Peyer's patch (tissue), 4 donors: ENCODE measurements at places on chromosomes 11 and 22.
A peak's percentile ranks its signal among the peaks of the same experiment; 100 is the strongest.

DNA sequence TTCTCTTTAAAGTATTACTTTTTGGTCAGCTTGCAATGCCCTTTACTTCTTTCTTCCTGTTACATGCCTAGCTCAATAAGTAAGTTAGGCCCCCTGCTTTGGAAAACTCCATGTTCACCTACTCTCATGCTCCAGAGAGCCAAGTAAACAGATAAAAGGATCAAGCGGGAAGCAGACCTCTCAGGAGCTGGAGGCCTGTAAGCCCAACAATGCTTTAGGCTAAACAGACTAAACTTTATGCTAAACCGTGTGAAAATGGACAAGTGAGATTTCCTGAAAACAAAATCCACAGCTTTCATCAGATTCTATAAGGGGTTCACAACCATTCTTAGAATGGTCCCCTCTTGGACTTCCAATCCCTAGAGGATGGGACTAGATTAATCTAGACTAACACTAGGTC, 40.2 kb downstream of the CELF1 start:
- DNase-seq, result no peak

DNA sequence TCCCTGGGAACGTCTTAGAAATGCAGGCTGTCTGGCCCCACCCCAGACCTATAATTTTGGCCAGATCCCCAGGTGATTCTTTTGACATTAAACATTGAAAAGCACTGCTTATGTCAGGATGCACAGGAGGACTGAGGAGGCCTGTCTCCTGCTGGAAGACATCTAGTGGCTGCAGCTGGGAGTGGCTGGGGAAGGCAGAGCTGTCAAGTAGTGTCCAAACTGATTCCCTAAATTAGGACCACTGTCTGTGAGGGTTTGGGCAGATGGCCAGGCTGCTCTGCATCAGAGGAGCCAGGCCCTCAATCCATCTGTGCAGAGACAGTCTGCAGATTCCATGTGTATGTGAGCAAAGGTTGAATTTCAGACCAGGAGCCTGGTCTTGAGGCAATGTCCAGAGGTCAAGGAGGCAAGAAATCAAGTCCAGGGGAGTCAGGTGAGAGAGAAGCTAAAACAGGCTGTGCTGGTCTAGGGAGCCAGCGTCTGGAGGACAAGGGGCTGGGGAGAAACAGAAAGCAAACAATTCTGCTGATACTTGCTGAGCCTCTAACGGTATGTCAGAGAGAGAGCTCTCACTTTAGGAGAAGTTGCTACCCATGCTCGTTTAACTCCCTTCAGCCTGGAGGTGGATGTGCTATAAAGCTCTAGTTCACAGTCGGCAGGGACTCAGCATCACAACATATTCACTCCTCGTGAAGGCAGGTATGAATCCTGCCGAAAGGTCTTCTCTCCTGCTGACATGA, 15.3 kb upstream of the SYTL2 start:
- peak; percentile 62 for DNase-seq

DNA sequence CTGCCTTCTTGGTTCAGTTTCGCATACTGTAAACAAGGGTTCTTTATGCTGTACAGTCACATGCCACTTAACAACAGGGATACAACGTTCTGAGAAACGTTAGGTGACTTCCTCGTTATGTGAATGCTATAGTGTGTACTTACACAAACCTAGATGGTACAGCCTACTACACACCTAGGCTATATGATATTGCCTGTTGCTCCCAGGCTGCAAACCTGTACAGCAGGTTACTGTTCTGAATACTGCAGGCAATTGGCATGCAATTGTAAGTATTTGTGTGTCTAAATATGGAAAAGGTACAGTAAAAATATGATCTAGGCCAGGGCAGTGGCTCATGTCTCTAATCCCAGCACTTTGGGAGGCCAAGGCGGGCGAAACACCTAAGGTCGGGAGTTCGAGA, 85.7 kb upstream of the PRDM11 start:
- DNase-seq, result no peak

- no peak for DNase-seq
Measured at GRCh38 chr11:77799338-77799737, 21.2 kb downstream of the RSF1 start.

DNA sequence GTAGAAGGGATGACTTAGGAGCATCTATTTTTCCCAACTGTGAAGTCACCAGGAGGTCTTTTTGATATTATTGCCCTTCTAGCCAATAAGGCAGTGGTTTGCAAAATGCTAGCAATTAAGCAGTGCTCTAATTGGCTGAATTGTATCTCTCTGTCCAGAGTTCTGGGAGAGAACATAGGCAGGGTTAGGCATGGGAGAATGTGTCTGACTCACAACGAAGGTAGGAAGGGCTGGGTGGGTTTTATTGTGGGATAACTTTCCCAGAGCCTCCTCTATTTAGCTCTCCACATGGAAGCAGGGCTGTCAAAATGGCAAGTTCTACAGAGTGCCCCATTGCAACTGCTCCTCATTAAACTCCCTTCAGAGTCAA, 415.9 kb upstream of the CADM1 start:
- no peak for DNase-seq

DNA sequence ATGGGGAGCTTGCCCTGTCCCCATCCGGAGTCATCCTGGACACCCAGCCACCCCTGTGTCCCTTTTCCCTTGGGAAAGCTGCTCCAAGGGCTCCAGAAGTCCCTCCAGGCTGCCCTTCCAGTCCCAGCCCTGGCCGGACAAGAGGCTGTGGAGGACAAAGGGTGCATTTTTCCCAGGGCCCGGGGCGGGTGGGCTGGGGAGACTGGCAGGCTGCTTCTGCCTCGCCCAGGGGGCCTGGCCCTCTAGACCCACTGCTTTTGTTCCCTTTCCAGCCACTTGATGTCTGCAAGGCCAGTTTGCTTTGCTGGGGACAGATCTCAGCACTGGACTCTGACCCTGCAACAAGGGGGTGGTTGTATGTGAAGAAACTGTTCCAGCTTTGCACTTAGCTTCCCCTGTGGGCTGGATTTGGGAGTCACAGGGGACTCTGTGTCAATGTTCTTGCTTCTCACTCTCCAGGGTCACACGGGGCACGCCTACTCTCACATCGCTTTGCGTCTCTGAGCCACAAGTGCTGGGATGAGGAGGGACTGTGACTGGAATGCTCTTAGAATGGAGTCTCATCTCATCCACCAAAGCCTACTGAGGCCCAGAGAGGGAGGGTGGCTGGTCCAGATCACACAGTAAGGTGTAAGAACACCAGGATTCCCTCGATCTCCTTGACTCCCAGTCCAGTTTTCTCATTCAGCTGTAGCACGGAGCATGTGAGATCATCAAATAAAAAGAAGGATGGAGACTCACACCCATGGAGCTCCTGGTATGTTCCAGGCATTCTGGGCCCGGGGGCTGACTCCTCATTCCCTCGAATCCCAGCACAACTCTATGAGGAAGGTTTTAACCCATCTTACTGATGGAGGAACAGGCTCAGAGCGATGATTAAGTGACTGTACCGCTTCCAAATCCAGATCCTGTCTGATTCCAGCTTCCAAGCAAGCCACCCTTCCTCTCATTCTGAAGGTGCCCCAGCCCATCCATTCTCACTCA, 59.9 kb downstream of the FBXO7 start:
- no peak for DNase-seq

GRCh38 chr22:37457093-37457893, 28.9 kb downstream of the MFNG start:
- DNase-seq, result peak; percentile 92

DNA sequence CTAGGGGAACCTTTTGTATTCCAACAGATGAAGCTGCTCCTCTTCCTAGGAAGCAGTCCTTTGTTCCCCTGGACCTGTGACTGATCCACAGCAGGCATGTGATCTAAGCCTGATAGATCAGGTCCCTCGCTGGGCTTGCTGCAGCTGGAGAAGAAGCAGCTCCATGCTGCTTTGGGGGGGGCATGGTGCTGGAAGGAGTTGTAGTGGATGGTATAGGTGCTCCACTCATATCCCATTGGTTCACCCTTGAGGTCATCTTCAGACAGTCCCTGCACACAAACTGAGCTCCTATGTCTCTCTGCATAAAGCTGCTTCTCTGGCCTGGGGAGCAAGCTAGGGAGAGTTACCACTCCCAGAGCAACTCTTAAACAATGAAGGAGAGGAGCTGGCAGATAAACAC, 9.5 kb upstream of the RIC3 start:
- no peak for DNase-seq

DNA sequence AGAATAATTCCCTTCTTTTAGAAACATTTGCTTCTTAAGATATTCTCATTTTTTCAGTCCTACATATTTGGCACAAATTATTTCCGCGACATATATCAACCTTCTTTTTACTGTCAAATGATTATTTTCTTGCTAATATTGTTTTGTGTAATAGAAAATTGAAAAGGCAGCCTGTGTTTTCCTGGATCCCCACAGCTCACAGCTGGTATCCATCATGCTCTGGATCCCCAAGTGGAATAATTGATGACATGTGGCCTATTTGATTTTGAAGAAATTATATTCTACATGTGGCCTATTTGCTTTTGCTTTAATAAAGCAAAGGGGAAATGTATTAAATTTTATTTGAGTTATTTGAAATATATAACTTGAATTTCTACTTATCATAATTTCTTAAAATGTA, 199.4 kb upstream of the LUZP2 start:
- no peak for DNase-seq

GRCh38 chr11:57499413-57499982, 16.0 kb downstream of the SLC43A1 start:
- DNase-seq, result peak; percentile 95

DNA sequence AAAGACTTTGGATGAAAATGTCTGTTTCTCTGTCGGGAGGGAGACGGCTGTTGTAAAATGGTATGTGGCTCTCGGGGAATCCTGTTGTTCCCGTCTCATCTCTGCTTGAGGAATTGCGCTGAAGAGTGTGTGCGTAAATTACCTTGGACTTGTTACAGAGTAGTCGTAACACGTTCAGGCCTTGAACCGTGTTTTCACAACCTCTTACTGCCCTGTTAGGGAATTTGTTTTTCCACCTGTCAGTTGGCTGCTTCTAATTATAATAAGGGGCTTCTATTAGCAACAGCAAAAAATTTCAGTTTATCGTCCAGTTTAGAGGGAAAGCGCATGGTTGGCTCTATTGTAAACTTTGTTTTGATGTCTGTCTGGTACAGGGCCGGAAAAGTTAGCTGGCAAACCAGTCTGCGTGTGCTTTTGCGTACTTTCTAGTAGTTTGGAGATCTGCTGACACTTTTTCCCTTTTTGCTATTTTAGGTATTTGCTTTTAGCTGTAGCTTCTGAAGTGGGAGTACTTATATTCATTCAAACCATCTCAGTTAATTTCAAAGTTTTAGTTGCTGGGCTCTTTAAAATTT, 1.5 kb downstream of the HIPK3 start:
- no peak for DNase-seq

GRCh38 chr11:60457576-60457975, 1.9 kb downstream of the MS4A1 start:
- no peak for DNase-seq

GRCh38 chr11:67001332-67001731, 21.6 kb upstream of the SYT12 start:
- DNase-seq, result no peak

GRCh38 chr22:50298937-50299784, 8.3 kb downstream of the PLXNB2 start:
- DNase-seq, result no peak

GRCh38 chr11:87871056-87871455, 304.2 kb downstream of the RAB38 start:
- DNase-seq, result no peak

DNA sequence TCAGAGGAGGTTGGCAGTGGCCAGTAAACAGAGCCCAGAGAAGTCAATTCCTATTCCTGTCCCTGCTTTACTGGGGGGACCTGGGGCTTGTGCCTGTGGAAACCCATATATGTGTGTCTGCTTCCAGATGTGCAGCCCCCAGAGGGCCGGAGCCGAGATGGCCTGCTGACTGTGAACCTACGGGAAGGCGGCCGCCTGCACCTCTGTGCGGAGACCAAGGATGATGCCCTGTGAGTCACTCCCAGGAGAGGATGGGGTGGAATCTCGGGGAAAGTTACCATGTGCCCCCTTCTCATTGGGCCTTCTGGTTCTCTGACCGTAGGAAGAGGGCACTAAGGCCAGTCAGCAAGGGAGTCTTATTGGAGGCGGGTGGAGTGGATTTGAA, 5.3 kb downstream of the PLEKHB1 start:
- no peak for DNase-seq

DNA sequence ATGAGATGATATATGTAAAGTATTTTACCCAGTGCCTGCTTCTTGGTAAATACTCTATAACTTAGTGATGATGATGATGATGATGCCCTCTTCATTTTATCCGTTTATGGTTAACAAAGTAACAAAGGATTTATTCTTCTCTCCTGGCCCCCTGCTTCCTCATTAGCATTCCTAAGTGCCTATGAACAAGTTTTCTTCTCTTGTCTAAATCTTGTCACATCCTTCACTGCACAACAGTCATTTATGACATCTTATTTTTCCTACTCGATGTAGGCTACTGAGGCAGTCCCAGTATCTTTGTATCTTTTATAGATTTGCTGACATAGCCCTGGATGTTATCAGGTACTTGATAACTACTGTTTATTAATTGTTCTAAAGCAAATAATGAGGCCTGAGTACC, 754.4 kb upstream of the ARHGAP42 start:
- no peak for DNase-seq
